ENCODE measurements at places on chromosomes 1 and 21.

GRCh38 chr1:165738794-165739193 lies 29.9 kb downstream of the TMCO1 start:
- DNase-seq: no peak

DNA sequence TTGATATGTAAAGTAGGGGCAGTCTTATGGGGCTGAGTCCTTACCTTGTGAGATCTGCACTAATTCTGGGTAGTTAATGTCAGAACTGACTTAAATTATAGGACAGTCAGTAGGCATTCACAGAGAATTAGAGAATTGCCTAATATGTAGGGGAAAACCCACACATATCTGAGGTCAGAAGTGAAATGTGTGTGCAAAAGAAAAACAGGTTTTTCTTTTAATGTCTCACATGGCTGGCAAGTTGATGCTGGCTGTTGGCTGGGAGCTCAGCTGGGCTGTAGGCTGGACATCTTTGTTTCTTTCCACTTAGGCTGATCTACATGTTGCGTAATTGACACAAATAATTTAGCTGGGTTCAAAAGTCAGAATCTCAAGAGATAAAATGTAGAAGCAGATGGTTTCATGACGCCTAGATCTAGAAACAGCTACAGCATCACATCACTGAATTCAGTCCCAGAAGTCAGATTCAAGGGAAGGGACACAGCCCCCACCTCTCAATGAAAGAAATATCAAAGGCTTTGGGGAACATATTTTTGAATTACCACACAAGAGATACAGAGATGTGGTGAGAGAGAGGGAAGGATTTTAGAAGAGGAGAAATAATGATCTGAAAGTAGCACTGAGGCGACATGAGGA lies 98.9 kb downstream of the TNFSF18 start:
- no peak for DNase-seq

- no peak for DNase-seq
These were observed 10.1 kb upstream of the EXO1 start for GRCh38 chr1:241837901-241838300.

- no peak for DNase-seq
These were observed 205.3 kb downstream of the FGGY start for GRCh38 chr1:59502009-59502691.
